ENCODE measurements at places on chromosomes 7 and 10.

DNA sequence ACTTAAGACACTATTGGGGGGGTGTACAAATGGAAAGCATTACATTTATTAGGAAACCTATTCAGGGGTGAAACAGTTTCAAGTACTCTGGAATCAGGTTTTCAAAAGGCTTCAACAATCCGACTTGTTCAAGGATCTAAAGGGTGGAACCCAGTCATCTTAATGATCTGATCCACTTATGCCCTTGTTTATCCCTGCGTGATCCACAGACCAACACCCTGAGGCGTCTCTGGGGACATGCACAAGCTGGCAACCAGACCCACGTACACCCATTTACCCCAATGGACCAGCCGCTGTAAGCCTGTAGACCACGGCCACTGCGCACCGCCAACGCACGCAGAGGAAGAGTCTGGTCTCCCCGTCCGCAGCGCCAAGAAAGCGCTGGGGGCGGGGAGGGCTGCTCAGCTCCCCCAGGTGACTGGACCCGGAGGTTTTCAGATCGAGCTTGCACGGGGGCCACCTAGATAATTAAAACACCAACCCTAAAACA, 13.4 kb downstream of the HNRNPF start:
- no peak for DNase-seq

DNA sequence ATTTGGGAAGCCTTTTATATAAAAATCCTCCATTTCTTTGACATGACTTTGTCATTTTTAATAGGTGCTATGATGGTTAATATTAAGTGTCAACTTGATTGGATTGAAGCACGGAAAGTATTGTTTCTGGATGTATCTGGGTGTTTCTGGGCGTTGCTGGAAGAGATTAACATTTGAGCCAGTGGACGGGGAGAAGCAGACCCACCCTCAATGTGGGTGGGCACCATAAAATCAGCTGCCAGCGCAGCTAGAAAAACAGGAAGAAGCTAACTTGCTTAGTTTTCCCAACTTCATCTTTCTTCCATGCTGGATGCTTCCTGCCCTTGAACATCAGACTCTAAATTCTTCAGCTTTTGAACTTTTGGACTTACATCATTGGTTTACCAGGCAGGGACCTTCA, 1003.0 kb downstream of the SORCS3 start:
- no peak for DNase-seq

GRCh38 chr7:128868624-128869137, 6.0 kb downstream of the ATP6V1F start:
- DNase-seq: no peak

DNA sequence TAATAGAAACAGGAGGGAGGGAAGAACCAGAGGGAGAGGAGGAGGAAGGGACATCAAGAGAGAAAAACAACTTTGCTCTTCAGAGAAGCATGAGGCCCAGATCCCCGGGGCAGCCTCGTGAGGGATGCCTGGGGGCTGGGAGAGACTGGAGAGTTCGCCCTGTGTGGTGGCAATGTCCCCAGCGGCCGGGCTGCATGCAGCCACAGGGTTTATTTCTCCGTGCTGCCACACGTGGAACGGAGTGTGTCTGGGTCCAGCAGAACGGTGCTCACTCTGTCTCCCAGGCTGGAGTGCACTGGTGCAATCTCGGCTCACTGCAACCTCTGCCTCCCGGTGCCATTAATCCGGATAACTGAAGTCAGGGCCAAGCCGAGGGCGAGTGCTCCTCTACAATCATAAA, 257.7 kb downstream of the ACTR3B start:
- DNase-seq: no peak

DNA sequence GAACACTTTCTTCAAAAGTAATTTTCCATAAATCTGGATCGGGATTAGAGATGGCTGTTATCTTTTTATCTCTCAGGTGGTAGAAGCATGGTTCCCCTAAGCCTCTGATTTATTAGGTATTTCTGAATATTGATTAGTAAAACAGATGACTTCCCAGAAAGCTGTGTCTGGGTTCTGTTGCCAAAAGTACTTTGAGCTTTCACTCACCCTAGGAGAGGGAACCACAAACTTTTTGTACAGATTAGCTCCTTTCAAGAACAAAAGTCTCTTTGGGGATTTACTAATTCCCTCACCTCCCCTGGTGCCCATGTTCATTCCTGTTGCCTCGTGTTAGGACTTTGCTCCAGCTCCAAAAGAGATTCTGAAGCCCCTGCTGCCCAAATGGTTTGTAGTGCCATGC, 46.7 kb upstream of the STRIP2 start:
- DNase-seq: no peak

DNA sequence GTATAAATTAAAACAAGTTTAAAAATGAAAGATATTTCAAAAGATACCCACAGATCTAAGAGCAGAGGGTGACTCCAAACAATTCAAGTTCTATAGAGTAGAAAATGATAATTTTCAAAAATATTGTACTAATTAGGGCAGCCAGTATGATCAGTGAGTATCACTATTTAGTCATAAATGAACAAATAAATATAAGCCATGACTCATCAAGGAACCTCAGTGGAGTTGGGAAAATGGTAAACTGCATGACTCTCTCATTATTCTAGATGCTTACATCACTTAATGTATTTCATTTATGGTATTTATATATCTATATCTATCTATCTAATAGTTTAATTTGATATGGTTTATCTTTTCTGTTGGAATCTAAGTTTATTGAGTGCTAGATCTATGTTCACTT, 94.3 kb downstream of the THSD7A start:
- no peak for DNase-seq

DNA sequence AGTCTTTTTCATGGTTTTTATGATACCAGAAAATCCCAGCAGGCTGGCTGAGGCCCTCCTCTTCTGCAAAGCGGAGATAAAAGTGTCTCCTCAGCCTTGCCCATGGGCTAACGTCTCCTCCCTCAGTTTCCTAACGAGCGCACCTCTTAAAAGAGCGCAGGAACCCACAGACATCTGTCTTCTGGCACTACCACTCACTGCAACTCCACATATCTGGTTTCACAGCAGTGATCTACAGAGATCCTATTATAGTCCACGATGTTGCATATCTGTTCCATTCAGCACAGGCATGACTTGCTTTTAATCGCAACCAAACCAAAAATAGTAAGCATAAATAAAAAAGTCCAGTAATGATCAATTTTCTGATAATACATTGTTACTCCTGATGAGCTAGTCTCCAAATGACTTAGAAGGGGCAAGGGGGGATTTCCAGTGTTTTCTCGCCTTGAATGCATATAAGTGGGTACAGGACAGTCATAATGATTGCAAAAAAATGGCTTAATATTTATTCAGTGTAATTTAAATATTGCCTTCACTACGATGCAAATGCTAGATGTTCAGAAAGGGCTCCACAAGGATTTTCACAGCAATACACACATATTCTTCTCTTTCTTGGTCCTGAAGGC, 20.9 kb downstream of the ANKRD22 start:
- no peak for DNase-seq

- DNase-seq: no peak
Measured at GRCh38 chr7:30880125-30880720, 31.4 kb upstream of the AQP1 start.

DNA sequence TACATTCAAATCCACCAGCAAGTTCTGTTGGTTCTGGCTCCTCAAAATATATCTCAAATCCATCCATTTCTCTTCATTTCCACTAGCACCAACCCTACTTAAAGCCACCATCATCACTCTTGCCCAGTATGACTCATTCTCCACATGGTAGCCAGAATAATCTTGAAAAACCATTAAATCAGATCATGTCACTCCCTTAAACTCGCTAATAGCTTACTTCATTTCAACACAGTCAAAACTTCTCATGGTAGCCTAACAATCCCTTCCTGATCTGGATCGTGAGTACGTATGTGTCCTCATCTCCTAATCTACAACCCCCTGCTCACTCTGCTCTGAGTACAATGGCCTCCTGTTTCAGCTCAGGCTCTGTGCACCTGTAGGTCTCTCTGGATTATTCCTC, 8.7 kb downstream of the EPC1 start:
- DNase-seq: no peak

DNA sequence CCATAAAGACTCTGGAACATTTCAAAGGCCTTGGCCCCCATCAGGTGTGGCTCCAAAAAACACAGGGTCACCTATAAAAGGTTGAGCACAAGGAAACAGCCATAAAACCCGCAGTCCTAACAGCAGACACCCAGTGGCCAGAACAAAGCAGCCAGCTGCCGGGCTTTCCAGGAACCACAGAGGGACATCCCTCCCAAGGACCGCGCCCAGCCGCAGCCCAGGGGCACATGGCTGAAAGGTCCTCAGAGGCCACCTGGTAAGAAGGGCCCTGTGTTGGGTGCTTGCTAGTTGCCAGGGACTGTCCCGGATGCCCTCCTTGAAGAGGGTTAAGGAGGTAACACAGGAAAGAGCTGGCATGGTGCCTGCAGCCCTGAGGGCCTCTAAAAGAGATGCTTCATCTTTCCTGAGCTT, 32.7 kb downstream of the KCNMA1 start:
- DNase-seq: no peak

GRCh38 chr10:32271617-32272016, 75.3 kb downstream of the EPC1 start:
- no peak for DNase-seq

DNA sequence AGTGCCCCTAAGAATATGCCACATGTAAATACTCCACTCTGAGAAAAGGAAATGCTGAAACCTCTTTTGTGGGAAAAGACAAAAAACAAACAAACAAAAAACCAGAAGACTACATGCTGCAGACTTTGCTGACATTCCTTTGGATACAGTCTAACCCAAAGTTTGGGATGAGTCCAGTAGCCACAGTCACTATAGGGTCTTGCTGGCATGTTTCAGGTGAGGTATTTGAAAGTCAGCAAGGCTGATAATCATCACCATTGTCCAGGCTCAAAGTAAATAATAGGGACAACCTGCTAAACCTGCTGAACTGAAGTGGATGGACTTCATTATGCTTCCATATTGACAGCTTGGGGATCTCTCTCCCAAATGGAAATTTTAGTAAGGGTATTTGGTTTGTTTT, 1087.0 kb upstream of the LRRTM3 start:
- no peak for DNase-seq

GRCh38 chr7:135282561-135283254, 49.1 kb downstream of the STRA8 start:
- no peak for DNase-seq

GRCh38 chr10:60607372-60607771, 170.9 kb upstream of the CDK1 start:
- DNase-seq: no peak

- DNase-seq: no peak
Measured at GRCh38 chr10:14924013-14924412, 29.9 kb downstream of the DCLRE1C start.

DNA sequence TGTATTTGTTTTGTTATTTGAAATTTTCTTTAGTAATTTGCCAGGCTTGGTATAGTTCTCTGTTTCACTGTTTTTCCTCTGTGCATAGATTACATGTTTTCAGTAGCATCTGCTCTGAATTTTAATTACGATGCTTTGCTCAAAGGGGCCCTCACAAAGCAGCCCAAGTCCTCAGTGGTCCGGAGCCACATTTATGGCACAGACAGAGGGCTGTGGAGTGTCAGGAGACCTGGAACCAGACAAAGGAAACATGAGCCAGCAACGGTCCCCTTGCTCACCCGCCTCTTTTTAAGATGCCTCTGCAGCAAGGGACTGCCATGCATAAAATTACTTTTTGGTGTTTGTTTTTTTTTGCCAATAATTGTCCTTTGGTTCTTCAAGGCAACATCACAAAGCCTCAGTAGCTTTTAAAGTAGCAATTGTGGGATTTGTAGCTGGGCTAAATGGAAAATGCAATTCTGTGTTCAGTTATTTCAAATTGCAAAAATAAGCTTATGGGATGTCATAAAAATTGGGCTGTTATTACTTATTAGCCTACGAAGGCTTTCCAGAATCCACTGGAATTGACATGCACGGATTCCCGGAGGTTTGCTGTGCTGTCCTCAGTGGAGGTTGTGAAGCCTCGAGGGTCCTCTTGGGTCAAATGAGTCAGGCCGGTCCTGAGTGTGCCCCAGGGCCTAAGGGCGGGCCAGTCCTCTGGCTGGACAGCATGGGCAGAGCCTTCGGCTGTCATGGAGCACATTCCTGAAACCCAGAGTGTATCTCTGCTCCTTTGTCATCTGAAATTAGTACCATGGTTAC, 422.8 kb downstream of the GLRX3 start:
- no peak for DNase-seq

GRCh38 chr7:107856806-107857540, 34.0 kb upstream of the DLD start:
- DNase-seq: no peak

DNA sequence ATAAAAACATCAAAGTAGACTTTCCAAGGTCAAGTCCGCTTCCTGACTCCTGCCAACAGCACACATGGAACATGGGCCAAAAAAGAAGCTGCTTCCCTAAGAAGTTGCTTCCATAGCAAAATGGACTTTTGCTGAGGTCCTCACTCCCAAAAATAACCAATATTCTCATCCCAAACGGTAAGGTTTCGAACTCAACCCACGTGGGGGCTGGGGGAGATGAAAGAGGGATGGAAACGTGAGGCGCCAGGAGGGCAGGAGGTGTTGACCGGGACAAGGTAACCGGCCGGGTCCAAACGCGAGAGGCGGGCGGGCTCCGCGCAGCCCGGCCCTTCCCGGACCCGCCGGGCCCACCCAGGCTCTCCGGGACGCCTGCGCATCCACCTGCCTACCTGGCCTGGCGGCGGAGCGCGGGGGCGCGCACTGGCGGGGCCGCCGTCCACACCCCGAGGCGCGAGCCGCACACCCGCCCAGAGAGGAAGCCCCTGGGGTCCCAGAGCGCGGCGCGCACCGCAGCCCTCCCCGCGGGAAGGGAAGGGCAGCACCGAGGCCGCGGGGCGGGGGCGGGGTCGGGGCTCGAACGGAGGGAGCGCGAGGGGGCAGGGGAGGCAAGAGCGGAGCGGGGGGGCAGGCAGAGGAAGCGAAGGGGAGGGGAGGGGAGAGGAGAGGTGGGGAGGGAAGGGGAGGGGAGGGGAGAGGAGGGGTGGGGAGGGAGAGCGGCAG, 742 bp downstream of the LMBR1 start:
- peak; percentile 28 for DNase-seq

- DNase-seq: no peak
Measured at GRCh38 chr7:81383846-81384245, 386.0 kb downstream of the HGF start.

Measured in stimulated activated CD4-positive, alpha-beta T cell treated with anti-CD3 and anti-CD28 coated beads, Interleukin-1b, Interleukin-23, amount 100 ng/mL, for 24 hours (primary cell).